ENCODE measurements at places on chromosomes 5 and 9.

DNA sequence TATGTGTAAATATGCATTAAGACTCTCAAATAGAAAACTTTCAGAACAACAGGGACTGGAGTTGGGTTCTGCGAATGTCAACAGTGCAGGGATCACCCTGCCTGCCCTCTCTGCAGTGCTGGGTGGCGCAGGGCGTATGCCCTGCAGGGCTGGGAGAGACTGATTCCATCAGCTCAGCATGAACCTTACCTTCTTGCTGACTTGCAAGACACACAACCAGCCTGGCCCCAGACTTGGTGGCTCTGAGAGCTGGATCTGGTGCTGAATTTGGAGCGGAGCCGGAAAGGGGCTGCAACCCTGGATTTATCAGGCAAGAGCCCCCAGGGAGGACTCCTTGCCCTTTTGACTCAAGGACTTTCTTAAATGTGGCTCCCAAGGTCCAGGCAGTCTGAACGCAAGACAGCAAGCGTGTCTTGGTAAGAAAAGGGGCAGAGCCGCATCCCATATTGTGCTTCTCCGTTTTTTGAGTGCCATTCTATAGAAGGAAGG lies 376.0 kb upstream of the IRX2 start:
- no peak for DNase-seq

DNA sequence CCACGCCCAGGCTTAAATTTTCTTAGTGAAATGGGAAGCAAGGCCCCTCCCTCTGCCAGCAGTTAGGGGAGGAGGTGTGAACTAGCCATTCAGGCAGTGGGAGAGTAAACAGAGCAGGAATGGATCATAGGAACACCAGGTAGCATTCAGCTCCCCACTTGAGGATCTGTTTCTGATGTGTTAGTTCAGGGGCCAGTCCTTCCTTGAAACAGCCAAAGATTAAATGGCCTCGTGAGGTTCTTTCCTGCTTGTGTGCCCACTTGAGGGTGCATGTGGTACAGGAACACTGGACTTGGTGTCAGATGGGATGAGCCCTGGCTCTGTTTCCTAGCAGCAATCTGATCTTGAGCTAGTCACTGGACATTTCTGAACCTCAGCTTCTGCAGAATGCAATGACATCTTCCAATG lies 21.2 kb downstream of the FAXDC2 start:
- no peak for DNase-seq

GRCh38 chr5:34587355-34588241 lies 68.5 kb upstream of the RAI14 start:
- DNase-seq = no peak

DNA sequence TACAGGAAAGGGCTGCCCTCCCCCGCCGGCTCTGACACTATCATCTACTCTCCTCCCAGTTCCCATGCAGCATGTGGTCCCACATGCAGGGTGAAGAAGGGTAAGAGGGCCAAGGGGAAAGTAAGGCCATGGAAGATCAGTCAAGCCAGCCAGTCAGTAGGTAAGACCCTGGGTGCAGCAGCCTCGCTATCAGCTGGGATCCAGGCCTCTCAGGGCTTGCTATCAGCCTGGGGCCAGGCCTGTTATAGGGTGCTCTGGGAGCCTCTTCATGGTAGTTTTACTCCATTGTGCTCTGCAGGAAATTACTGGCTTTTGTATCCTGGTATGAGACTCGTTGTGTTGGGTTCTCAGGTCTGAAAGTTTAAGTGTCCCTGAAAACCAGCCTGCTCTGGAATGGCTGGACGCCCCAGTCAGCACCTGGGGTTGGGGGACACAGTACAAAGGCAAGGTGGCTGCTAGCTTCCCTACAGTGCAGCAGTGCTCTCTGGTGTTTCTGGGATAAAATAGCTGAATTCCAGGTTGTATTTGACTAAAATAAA lies 21.4 kb downstream of the SLC22A4 start:
- no peak for DNase-seq

DNA sequence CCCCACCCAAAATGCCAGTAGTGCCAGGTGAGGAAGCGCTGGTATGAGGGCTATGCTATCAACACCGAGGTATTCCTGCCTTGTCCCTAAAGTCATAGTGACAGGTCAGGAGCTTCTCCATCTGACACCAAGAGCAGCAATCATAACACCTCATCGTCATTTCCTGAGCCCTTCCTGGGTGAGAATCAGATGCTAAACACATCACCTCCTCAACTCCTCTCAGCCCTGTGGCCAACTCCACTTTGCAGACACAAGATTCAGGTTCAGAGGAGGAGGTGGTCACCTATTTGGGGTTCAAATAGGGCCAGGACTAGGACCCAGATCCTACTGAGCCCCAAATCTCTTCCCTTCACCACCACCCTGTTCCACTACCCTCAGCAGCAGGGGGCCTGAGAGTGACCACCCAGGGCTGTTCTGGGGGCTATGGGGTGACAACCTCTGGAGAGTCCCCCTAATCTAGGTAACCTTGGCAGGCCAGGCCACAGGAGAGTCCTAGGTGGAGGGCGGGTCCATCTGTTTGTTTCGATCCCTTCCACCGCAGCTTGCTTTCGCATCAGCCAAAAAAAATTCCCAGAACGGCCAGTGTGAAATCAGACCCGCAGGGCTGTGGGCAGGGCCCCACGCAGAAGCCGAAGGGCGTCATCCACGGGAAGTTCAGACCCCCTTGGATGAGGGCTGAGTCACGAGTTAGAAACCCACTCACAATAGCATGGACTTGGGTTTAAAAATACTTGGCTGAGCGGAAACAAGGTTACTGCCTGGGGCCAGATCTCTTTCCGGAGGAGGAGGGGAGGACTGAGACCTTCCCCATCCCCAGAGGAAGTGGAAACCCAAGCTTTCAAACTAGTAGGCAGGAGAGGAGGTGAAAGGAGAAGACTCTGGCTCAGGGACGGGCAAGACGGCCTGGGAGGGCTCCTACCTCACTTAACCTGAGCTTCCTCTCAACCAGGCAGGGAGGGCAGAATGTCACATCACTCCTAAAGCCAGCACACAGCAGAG lies 8.7 kb downstream of the STK10 start:
- DNase-seq = no peak

- no peak for DNase-seq
Measured at GRCh38 chr9:134807716-134808446, 72.7 kb upstream of the FCN2 start.

DNA sequence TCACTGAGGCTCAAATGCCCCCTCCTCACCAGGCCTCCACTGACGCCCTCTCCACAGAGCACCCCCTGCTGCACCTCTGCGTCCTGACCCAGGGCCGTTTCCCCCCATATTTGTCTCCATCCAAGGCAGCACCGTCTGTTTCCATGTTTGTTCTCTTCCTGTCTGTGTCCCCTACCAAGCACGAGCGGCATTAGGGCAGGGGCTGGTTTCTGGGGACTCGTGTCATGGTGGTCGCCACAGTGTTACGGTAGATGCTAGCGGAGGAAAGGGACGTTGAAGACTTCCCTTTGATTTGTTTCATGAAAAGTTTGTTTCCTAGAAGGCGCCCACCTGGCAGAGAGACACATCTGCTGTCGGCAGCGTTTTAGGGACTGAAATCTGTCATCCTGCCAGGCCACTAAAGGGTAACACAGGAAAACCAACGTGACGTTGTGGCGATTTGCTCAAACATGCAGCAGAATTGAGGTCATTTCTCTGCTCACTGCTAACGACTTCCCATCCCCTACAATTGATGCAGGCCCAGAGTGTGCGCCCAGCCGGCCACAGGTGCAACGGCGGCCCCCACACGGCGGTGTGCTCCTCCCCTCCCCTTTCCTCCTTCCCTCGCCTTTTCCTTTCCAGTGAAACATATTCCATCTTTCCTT lies 79.3 kb upstream of the IRX4 start:
- no peak for DNase-seq

DNA sequence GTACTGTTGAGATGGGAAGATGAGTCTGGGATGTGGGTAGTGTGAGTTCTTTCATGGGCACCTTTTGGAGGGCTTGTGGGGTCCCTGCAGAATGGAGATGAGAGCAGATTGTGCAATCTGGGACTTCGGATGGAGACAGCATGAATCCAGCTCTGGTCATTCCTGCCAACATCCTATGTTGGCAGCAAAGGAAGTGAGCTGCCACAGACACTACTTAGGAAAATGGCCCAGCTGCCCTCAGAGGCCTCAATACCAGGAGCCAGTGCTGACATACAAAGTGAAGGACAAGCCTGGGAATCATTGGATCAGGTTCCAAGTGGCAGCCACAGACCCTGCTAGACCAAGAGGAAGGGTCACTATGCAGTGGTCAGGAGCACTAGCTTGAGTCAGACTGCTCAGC lies 402.8 kb downstream of the CDK5RAP2 start:
- no peak for DNase-seq

GRCh38 chr9:102135768-102136167 lies 397.3 kb upstream of the GRIN3A start:
- no peak for DNase-seq

GRCh38 chr9:33524306-33524947 lies 376 bp downstream of the ANKRD18B start:
- no peak for DNase-seq

GRCh38 chr9:4197548-4197947 lies 102.3 kb downstream of the GLIS3 start:
- no peak for DNase-seq

DNA sequence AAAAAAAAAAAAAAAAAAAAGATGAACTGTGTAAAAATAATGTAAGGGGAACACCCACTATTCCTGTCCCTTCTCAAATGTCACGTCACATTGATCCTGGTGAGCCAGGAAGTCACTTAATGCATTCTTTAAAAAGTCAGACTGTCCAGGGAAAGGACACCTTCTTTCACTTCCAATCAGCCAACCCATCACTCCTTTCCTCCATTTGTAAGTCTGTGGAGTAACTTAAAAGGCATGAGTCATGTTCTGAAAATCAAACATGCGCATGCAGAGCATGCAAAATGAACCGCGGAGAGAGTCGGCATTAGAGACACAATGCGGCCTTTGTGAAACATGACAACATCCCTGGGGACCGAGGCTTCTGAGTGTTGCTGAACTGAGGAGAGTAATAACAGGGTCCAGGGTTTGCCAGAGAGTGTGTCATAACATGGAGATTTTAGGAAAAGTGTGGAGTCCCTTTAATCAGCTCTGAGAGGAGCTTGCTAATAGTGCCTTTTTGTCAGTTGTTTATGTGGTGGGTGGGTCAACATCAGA lies 77.6 kb upstream of the SEMA6A start:
- peak; percentile 69 for DNase-seq

DNA sequence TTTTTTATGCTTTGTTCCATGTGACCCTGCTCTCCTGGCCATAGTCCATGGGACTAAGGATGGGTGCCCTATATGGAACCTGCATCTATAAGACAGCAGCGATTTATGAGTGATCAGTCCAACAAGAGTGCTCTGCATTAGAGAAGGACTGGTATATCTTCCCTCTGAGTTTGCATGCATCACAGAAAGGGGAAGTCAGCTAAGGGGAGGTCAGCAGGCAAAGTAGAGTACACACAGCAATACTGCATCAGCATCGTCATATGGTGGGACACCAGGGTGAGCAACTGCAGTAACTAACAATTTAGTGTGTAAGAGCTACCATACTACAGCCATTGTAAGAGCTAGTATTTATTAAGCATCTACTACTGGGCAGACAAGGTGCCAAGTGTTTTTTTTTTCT lies 311.3 kb downstream of the NDUFS4 start:
- no peak for DNase-seq

- no peak for DNase-seq
Measured at GRCh38 chr9:85743275-85744128, 1.7 kb upstream of the AGTPBP1 start.

GRCh38 chr5:152356506-152356905 lies 48.6 kb downstream of the NMUR2 start:
- DNase-seq = no peak

GRCh38 chr9:131037335-131038255 lies 28.6 kb downstream of the LAMC3 start:
- DNase-seq = no peak

GRCh38 chr5:155343468-155343867 lies 329.9 kb downstream of the KIF4B start:
- DNase-seq = no peak

- peak; percentile 57 for DNase-seq
Measured at GRCh38 chr5:34929720-34930461, 532 bp downstream of the DNAJC21 start.

DNA sequence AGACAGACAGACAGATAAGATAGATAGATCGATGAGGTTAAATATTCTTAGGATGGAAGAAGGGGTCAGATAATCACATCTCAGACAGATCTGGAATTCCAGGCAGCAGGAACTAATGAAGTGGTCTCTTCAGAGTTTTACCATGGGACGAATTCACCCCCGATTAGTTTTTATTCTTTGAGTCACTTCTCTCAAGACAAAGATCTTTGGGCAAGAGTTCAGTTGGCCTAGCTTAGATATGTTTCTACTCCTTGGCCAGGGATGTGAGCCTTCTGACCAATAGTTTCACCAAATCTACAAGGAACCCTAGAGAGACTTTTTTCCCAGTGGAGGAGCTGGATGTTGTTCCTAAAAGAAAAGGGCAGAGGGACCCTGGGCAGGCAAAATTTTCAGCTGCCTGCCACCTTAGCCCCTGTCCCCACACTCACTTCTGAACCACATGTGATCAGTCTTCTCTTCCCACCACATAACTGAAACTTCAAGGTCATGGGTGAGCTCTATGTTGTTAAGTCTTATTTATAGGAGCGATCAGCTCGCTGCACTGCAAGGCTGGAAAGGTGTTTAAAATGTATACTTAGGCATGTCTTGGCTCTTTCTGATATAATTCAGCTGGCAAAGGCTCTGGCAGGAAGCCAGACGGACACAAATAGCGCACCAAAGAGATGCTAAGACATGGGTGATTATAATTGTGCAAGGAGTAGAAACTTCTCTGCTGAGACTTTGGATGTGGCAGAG lies 132.9 kb downstream of the PALM2AKAP2 start:
- no peak for DNase-seq

GRCh38 chr9:109341561-109341960 lies 20.7 kb upstream of the EPB41L4B start:
- no peak for DNase-seq

DNA sequence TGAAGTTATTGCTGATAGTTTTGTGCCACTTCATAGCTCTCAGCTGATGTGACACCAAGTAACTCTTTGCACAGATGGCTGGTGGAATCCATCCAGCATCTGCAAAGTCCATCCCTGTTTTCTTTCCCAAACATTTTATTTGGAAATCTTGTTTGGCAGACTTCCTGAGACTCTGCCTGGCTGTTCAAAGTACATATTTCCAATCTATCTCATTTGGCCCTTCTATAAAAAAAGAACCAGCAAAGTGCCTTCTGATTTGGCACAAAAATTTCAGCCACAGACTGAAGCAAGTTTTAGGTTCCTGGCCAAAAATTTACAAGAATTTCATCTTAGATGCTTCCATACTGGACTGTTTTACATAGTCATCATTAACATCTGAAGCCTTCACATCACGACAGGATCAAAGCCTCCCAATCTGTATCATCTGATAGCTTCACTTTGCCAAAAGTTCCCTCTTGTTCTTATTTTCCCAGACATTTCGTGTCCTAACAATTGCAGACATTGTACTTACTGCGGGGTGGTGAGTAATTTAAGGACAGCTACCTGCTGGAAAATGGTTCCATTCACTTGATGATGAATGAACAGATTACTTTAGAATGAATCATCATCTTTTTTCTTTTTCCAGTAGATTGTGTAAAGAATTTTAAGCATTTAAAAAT lies 377.3 kb downstream of the KIAA0825 start:
- DNase-seq = no peak

Measured in NCI-H2107 (cell line).